RPMI7951 (cell line): ENCODE measurements at places on chromosomes 3 and 15. TPM values are rescaled to one million over a fixed set of nuclear protein-coding genes. Genes with fewer than 3 reads are reported as not detected.

- DNase-seq, result no peak
These were observed 46.2 kb downstream of the NOX5 start for GRCh38 chr15:69060744-69061143.

- peak; percentile 82 for DNase-seq
These were observed 611 bp upstream of the BNIP2 start for GRCh38 chr15:59689626-59690236.

- no peak for DNase-seq
These were observed 743.3 kb upstream of the BCHE start for GRCh38 chr3:166580561-166580960.

- no peak for DNase-seq
These were observed 4.3 kb upstream of the NR2C2 start for GRCh38 chr3:14943042-14943441.

- DNase-seq, result no peak
These were observed 46.2 kb downstream of the PTH1R start for GRCh38 chr3:46923559-46924350.

DNA sequence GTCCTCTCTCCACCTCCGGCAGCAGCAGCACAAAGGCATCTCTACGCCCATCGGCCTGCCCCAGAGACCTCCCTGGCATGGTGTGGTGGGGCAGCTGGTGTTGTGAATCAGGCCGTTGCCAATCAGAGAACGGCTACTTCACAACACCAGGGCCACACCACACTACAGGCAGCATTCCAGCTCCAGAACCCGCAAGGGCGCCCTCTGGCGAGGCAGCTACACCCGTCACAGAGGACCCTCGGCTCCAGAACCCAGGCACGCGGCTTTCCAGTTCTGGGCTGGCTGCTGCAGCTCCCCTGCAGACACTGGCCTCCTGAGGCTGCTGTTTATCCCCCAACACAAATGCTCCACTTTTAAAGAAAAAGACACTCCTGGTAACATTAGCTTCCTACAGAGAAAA lies 127.5 kb upstream of the TOPAZ1 start:
- DNase-seq, result peak; percentile 10

DNA sequence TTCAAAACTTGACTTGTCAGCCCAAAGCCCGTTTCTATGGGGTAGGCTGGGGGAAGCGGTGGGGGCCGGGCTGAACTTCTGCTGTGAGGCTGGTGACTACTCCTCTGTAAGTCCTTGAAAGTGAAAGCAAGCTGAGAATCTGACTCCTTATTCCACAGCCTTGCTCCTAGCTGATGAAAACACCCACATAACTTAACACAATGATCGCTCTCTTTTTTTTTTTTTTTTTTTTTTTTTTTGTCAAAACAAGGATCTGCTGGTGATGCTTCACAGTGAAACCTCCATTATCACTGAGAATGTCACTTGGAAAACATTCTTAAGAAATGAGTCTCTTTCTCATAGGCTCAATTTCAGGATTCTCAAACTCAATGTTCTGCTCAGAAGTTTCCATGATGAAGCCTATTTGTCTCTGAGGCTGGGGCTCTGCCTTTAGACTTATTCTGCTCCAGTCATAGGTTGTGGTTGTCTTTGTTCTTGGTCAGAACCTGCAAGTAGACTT lies 31.4 kb upstream of the TKT start:
- DNase-seq, result peak; percentile 49

DNA sequence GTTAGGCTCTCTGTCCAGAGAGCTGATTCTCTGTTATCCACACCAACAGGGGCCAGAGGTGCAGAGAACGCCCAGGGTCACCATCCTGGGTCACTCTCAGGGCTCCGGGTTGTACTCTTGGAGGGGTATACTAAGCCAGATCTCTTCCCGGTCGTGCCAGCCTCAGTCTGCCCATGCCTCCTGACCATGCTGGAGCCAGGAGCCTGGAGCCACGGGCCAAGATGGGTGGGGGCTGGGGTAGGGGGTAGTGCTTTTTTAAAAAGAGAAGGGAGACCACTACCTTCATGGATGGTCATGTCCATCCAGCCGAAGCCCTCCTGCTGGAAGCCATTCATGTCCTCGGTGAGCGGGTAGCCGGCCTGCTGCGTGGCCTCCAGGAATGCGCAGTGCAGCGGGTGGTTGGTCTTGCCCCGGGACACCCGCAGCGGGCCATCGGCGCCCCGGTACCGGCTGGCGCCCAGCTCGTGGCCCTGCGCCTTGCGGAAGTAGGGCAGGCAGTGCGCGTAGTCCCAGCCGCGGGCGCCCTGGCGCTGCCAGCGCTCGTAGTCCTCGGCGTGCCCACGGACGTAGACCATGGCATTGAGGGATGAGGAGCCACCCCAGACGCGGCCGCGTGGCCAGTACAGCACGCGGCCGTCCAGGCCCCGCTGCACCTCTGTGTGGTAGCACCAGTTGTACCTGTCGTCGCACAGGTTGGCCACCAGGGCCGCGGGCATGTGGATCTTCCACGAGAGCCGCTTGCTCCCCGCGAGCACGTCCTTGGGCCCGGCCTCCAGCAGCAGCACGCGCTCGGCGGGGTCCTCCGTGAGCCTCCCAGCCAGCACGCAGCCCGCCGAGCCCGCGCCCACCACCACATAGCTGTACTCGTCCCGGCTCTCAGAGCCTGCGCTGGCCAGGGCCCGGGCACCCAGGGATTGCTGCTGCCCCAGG lies 22.9 kb downstream of the CHDH start:
- DNase-seq, result no peak

DNA sequence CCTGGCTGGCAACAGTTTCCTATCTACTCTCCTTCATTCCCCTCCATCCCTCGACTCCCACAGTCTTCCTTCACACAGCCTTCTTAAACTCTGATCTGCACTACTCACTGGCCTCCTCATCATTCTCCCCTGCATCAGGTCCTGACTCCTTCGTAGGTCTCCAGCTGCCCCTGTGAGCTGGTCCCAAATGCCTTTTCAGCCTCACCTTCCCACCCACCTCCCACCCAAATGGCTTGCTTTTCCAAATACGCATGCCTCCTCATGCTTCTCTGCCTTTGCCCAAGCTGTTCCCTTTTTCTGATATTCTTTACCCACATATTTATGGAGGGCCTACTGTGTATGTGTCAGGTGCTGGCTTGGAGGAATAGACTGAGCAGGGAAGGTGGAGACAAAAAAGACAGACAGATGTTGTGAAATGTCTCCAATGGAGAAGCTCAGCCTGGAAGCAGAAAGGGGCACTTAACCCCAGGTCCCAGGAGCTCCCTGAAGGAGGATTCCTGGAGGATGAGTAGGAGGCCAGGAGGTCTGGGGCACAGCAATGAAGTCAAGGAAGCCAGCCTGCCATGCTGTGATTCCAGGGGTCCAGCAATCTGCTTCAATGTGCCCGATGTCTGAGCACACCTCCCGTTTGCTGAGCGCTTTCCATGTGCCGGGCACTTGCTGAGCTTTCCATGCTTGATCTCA lies 252.2 kb downstream of the SHQ1 start:
- DNase-seq, result no peak

GRCh38 chr3:137692803-137693431 lies 71.2 kb upstream of the SOX14 start:
- no peak for DNase-seq

DNA sequence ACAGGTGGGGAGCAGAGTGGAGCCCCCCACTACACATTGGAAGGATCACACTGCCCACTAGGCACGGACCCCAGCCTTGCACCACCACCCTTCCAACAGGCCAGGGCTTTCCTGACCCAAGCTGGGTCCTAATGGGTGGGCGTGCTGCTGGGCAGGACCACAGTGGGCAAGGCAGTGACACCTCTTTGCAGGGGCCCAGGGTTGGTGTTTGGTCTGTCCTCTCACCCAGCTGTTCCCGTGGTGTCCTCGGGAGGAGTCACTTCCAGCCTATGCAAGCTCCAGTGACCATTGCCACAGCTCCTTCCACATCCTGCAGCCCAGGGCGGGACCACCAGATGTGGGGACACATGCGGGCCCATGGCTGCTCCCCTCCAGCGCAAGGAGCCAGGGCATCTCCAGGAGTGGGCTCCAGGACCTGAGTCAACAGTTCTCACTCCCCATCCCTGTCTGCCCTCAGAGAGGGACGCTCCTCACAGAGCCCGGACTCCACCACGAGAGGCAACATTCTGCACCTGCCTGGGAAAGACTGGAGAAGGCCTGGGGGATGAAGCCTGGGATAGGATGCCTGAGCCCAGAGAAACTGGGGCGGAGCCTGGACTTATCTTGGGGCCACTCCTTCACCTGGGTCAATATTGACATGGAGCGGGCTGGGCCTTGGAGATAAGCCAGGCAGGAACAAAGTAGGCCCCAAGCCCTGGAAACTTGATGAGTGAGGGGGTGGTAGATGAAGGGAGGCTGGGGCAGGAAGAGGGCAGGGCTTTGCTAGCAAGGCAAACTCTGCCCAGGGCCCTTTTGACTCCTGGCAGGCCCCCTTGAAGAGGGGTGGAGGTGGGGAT lies 3.9 kb upstream of the VILL start:
- DNase-seq, result no peak

The VGLL3 gene
- total RNA-seq, result 10.4 and 19.8 TPM in 2 replicates

The IMPG2 gene
- total RNA-seq, result under 0.01 TPM in 2 replicates

The LINGO1 gene
- total RNA-seq, result not detected in 2 replicates

The MKRN2OS gene
- total RNA-seq, result not detected in 2 replicates

The SPINK8 gene
- total RNA-seq, result not detected in 2 replicates
